ENCODE measurements at places on chromosomes 2 and 18.

DNA sequence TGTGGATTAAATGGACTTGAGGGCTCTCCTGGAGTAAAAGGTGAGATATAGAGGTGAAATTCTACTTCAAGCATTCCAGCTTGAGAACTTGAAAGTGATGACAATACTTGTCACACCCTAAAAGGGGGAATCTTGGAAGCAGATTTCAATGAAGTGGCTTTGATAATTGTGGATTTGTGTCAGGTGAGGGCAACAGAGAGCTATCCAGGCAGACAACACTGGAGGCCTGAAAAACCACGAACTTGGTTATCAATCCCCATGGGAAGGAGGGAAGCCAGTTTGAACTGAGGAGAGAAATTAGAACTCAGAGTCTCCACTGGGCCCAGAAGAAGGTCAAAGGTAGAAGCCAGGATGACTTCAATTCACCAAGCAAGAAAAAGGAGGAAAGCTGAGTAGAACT, 263.9 kb downstream of the FIGN start:
- DNase-seq = peak; percentile 8

DNA sequence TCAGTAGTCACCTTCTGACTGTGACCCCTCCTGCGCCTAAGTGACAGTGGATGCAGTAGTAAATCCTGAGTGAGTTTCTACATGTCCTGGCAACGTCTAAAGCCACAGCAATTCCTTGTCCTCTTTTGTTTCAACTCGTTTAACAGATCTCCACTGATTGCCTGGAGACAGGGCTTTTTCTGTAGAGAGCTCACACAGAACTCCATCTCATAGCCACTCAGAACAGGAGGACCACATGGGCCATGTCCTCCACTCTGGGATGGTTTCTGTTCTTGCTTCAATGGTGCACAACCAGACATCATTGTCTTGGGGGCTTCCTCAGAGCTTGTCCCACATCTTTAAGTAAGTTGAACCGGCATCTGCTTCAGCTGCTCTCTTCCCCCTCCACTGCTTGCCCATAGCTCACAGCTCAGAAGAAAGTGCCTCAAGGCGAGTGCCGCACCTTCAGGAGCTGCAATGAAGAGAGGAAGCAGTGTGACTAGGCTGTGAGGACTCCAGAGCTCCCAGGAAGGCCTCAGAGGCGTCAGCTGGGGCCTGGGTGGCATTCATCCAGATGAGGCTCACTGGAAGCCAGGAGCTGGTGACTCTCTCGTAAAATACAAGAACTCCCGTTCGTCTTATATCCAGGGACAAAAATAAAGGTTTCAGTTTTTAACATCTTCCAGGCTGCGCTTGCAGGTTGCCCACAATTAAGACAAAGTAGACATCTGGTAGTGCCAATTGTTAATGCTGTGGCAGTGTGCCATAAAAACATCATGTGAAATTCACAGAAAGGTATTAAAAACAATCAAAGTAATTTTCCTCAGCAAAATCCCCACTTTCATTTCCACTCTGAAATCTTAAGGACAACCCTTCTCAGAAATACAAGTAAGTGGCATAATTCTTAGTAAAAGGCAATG, 37.3 kb downstream of the ST3GAL5 start:
- no peak for DNase-seq

- peak; percentile 76 for DNase-seq
Measured at GRCh38 chr18:59823596-59824195, 76.1 kb upstream of the PMAIP1 start.

- no peak for DNase-seq
Measured at GRCh38 chr2:20565101-20565622, 85.7 kb downstream of the HS1BP3 start.

DNA sequence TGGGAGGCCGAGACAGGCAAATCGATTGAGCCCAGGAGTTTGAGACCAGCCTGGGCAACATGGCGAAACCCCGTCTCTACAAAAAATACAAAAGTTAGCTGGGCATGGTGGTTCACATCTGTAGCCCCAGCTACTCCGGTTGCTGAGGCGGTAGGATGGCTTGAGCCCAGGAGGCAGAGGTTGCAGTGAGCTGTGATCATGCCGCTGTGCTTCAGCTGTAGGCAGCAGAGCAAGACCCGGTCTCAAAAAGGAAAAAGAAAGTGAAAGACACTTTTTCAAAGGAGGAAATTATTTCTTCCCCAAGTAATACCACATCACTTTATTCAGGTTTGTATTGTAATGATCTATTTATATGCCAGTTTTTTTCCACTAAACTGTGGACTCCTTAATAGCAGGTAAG, 35.7 kb upstream of the TAF4B start:
- no peak for DNase-seq

DNA sequence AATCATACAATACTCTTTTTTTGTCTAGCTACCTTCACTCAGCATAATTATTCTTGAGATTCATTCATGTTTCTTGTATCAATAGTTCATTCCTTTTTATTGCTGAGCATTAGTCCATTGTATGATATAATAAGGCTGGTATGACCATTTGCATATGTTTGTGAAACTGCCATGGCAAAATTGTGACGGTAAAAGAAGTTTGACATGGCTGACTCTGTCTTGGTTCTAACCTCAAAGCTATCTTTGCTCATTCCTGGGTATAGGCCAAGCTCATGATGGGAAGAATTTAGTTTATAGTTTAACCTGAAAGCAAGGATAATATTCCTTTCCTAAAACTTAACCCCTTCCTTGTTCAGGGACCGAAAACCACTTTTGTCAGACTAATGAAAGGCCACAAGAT, 46.4 kb downstream of the COMMD1 start:
- no peak for DNase-seq

DNA sequence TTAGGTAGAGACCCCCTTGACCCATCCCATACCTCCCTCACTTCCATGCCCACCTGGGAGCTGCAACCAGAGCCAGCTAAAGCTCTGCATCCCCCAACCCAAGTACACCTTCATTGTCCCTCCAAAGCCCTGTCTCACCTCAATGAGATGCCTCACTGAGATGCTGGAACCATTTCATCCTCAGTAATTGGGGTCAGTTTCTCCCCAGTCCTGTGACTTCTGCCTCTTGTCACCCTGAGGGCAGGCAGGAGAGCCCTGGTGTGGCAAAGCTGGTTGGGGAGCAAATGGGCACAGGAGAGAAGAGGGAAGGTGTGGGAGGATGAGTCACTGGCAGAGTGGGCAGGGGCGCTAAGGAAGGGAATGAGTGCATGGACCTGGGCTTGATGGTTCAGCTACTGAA, 27.9 kb upstream of the NT5DC4 start:
- no peak for DNase-seq

- DNase-seq = no peak
Measured at GRCh38 chr2:146992466-146992865, 852.4 kb upstream of the ACVR2A start.

DNA sequence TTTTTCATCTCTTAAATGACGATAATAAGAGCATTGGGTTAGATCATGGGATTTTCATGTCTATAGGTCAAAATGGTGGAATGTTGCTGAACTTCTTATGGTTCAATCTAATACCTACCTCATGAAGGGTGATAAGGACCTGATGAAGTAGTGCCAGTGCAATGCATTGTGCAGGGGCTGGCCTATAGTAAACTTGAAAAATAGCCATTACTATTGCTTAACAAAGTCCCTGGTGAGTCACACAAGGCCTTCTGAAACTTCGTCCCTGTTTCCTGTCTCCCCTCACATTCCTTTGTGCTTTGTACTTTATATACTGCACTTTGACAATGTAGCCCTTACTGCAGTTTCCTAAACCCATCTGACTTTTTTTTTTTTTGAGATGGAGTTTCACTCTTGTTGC, 515.9 kb downstream of the SLC4A3 start:
- no peak for DNase-seq

GRCh38 chr2:25760297-25760696, 86.9 kb upstream of the DTNB start:
- no peak for DNase-seq

GRCh38 chr2:157587576-157587975, 41.1 kb downstream of the ACVR1C start:
- peak; percentile 90 for DNase-seq

GRCh38 chr2:126798276-126799140, 100.2 kb upstream of the TEX51 start:
- no peak for DNase-seq

- no peak for DNase-seq
Measured at GRCh38 chr18:5214583-5215351, 17.7 kb upstream of the AKAIN1 start.

DNA sequence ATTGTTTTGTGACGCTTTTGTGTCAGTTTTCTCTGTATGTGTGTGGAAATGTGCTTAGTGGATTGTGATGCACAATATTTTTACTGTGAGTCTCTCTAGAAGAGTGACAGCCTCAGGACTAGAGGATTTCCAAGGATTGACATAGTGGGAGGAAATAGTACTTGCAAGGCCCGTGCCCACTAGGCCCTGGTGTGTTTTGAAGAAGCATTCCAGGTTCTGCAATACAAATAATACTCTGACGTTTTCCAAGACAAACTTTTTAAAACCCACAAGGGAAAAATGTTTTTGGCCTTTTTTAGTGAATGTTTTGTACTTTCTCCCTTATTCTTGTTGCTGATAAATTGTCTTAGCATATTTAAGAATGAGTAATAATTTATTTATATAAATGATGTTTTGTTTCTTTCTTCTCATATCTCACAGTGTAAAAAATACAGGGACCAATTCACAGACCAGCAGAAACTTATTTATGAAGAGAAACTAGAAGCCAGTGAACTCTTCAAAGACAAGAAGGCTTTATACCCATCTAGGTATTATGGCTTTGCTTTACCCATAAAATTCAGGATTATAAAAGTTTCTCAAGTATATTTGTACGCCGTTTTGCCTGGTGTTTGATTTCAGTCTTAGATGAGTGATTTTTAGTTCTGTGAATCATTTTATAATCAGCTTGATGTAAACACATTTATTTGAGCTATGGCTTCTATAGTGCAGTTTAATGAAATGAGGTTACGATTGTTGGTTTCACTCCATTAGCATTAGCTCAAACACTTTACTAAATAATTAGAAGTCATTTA, 165.6 kb downstream of the MYO1B start:
- DNase-seq = no peak

DNA sequence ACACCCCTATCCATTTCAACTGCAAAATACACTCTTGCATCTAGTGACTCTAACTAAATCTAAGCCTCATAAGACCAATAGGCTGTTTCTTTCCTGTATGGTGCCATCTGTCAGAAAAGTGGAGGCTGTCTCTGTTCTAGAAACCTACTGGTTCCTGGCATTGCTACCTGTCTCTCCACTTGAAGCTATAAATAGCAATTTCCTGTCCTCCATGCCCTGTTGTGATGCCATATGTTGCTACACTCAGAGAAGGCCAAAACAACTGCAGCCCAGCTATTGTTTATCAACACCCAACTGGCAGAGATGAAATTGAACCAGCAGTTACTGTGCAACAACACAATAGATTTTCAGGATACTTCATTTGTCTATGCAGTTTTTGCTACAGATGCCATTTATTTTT, 1355.1 kb upstream of the SLC39A10 start:
- peak; percentile 15 for DNase-seq

- DNase-seq = no peak
Measured at GRCh38 chr18:1680108-1680507, 775.4 kb downstream of the ADCYAP1 start.

DNA sequence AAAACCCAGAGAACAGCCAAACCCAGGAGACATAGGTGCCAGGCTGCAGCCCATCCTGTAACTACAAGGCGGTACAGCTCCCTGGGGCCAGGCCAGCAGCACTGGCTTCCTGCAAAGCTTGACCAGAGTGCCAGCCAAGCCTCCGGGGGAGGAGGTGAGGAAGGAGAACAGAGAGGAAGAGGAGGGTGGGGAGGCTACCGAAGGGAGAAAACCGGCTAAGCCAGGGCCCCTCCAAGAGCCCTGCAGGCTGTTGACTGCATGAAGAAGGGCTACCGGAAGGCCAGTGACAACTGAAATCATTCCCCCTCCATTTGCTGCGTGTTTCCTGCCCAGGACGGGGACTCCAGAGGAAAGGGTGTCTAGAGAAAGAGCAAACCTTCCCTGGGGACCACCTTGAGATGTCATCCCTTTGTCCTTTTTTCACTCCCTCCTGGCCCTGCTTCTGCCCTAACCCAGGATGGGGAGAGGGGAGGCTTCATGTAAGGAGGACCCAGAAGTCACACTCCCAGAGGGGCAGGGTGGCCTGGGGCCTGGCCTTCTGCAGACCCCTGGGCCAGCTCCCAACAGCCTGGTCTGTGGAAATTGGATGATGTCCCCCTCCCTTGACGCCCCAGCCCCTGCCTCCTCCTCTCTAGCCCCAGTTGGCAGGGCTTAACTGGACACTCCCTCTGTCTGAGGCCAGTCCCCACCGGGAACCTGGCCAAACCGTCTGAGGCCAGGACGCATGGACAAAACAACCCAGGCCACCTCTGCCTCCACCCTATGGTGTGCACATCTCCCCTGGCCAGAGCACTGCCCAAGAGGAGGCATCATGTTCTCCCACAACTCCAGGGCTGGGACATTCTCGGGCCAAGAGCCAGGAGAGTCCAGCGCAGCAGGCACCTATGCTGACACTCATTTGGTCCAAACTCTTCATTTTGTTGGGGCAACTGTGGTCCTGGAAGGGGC, 207.8 kb downstream of the CYP26B1 start:
- no peak for DNase-seq

GRCh38 chr2:20135631-20136050, 84.2 kb upstream of the LAPTM4A start:
- peak; percentile 1 for DNase-seq

GRCh38 chr2:179297927-179298326, 33.3 kb upstream of the SESTD1 start:
- no peak for DNase-seq

- DNase-seq = no peak
Measured at GRCh38 chr2:187862715-187863114, 308.5 kb upstream of the TFPI start.

GRCh38 chr18:59712311-59712710, 15.1 kb upstream of the CCBE1 start:
- DNase-seq = no peak

GRCh38 chr2:237696461-237696860, 69.1 kb downstream of the LRRFIP1 start:
- DNase-seq = no peak

- DNase-seq = no peak
Measured at GRCh38 chr2:176151442-176152287, at the start of gene HOXD4. TSS of gene HOXD4 (plus strand) at chr2:176151550. CDS start at chr2:176151634, 84 bp downstream.

DNA sequence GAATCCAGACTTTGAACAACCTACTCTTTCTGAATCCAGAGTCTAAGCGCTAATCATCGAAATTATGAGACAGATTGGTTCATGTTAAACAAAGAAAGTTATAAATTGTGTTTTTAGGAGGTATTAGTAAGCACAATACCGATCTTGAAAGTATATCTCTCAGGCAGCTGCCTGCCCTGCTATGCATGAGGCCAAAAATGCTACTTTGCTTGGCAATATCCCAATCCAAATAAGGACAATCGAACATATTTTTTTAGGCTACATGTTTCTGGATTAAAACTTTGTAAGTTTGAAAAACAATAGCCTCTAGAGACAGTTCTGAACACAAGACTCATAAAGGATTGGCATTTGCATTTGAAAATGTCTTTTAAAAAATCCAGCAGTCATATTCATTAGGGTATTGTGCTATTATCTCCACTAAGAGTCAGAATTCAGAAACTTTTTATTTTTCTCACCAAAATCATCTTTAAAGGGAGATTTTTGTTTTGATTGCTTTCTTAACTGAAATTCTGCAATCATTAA, 167.1 kb downstream of the PDE1A start:
- no peak for DNase-seq
